ENCODE measurements at places on chromosomes 1 and 21.
A peak's percentile ranks its signal among the peaks of the same experiment; 100 is the strongest.

DNA sequence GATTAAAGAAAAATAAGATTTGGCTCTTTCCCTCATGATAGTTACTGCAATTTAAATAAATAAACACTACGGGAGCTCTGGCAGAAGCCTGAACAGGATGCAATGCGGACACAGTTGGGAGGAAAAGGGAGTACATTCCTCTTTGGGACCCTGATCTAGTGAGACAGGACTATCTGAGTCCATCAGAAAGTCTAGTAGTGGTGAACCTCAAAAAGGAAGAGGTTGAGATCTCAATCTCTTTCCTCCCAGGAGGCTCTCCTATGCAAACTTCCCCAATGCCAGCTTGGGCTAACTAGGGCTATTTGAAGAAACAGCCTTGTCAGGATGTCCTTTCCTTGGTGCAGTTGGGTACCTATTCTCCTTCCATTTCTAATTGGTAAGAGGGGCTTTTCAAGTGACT, 4.9 kb upstream of the ABCD3 start:
- DNase-seq, result no peak

GRCh38 chr1:39213511-39214002, 9.1 kb downstream of the MACF1 start:
- no peak for DNase-seq

DNA sequence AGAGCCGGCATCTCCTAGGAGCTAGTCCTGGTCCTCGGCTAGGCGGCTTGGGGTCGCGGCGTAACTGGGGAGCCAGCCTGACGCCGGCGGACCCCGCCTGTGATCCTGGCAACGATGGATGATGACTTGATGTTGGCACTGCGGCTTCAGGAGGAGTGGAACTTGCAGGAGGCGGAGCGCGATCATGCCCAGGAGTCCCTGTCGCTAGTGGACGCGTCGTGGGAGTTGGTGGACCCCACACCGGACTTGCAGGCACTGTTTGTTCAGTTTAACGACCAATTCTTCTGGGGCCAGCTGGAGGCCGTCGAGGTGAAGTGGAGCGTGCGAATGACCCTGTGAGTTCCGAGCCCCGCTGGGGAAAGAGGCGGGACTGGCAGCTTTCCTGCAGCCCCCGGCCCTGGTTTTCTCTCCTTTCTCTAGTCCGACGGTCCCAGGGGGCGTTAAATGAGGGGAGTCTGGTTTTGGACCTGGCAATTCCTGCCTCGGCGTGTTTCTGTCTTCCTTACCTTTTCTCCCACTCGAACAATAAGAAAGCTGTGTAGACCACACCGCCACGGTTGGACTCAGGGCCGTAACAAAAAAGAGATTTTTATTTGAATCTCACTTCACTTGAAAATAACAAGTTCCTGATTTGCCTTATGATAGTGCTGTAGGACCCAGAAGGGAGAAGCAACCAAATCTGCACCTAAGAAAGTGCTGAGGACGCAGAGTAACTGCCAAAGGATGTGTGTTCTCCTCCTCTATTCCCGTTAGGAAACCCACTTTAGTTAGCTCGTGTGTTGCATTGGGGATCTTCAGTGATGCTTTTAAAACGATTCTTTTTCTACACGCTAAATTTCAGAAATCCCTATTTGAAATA, at the start of gene SPRTN:
Gene SPRTN (plus strand): TSS at position 24 of the 859 bp plus-strand sequence. CDS start 91 bp downstream, at position 115.
- DNase-seq, result no peak

- no peak for DNase-seq
These were observed 138.9 kb upstream of the DMRTA2 start for GRCh38 chr1:50562106-50562505.

- DNase-seq, result no peak
These were observed 956 bp upstream of the SCAF4 start for GRCh38 chr21:31732597-31733550.

GRCh38 chr1:94105957-94106529, 14.9 kb downstream of the ABCA4 start:
- no peak for DNase-seq

DNA sequence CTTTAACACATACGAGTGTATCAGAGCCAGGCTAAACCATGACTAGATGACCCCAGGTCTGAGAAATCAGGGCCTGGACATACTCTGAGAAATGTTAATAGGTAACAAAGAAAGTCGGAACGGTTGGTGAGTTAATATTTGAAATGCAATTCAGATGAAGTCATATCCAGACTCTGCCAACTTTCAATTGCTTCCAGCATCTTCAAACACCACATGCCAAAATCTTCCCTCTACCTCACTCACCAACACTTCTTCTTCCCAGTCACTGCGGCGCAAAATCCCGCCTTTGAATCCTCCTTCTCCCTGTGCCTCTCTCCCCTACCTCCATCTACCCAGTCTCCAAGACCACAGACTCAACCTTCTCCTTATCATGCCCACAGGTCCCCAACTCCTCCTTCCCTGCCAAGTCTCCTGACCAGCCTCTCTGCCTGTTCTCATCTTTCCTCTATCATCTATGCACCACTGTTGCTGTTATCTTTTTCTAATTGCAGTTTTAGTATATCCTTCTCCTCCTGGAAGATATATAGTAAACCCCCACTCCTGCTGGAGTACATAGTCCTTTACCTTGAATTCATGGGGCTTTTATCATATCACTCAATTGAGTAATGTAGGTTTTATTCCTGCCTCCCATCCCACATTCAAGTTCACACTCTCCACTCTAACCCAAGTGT, 41.3 kb downstream of the ZBTB18 start:
- no peak for DNase-seq

DNA sequence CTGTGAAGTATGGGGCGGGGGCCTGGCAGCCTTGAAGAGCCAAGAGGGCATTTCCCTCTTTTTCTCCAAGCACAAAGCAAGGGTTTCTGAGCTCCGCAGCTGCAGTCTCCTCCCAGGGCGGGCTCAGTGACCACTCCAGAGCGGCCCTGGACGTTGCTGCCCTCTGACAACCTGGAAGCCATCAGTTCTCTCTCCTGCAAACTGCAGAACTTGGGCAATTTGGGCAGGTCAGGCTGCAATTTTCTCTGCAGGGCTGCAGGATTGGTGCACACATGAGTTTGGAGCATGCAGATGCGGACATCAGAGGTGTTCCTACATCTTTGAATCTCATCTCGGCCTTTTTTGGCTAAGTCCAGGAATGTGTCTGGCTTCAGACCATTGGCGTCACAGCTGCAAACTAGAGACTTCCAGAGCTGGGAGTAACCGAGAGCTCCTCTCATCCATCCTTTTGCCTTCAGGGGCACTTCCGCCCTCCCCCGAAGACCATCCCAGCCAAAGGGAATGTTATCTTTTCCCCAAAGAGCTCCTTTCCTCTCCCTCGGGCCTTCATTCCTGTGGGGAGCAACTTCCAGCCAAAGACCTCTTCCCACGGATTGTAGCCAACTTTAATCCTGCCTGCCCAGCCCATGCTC, 139.6 kb upstream of the WNT4 start:
- no peak for DNase-seq

GRCh38 chr1:67761730-67762129, 71.5 kb downstream of the GNG12 start:
- no peak for DNase-seq

GRCh38 chr1:226463925-226464586, 56.2 kb upstream of the PARP1 start:
- no peak for DNase-seq

GRCh38 chr1:205528446-205528886, 24.0 kb downstream of the CDK18 start:
- DNase-seq, result no peak

- peak; percentile 66 for DNase-seq
These were observed 10.1 kb upstream of the RHOU start for GRCh38 chr1:228725178-228725577.

DNA sequence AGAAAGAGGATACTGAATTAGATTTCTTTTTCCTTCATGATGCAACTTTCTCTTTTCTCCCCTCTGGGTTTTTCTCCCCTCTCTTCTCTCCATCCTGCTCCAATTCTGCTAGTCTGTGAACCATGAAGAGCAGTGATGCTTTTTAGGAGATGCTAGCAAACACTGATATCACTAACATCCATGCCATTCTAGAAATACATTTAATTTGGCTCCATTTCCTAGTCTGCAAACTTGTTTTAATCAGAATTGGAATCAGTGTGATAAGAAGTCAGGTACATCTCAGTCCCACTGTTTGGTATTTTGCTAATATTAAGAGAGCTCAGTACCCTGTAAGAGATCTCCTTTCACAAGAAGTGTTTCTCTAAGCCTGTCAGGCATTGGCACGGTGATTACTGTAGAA, 437.1 kb downstream of the RWDD3 start:
- DNase-seq, result no peak

DNA sequence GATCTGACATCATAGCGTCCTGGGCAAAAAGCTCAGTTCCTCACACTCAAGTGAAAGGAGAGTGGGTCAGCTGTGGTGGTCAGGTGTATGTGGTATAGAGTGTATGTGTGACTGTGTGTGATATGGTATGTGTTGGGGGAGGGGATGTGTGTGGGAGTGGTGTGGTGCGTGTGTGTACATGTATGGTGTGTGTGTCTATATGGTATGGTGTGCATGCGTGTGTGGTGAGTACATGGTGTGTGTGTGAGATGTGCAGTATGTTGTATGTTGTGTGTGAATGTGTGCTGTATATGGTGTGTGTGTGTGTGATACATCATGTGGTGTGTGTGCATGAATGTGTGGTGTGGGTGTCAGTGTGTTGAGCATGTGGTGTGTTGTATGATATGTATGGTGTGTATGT, 20.9 kb downstream of the FAM3B start:
- DNase-seq, result no peak

DNA sequence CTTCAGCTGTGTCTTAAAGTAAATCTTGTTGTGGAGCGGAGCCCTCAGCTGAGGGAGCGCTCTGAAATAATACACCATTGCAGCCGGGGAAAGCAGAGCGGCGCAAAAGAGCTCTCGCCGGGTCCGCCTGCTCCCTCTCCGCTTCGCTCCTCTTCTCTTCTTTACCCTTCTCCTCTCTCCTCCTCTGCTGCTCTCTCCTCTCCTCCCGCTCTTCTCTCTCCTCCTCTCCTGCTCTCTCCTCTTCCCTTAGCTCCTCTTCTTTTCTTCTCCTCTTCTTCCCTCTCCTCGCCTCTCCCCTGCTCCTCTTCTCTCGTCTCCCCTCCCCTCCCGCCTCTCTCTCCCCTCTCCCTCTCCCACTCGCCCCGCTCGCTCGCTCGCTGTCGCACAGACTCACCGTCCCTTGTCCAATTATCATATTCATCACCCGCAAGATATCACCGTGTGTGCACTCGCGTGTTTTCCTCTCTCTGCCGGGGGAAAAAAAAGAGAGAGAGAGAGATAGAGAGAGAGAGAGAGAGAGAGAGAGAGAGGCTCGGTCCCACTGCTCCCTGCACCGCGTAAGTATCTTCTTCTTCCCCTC, at the start of gene PROX1:
Gene PROX1 (plus strand): TSS at position 47 of the 580 bp plus-strand sequence. CDS start 8,563 bp downstream, outside the sequence.
- DNase-seq, result no peak

- DNase-seq, result no peak
These were observed 956 bp downstream of the CPLANE2 start for GRCh38 chr1:16235944-16236510.

- DNase-seq, result no peak
These were observed 21.5 kb downstream of the OLIG2 start for GRCh38 chr21:33047231-33047630.

GRCh38 chr21:33124889-33125288, 54.9 kb downstream of the OLIG1 start:
- DNase-seq, result no peak

DNA sequence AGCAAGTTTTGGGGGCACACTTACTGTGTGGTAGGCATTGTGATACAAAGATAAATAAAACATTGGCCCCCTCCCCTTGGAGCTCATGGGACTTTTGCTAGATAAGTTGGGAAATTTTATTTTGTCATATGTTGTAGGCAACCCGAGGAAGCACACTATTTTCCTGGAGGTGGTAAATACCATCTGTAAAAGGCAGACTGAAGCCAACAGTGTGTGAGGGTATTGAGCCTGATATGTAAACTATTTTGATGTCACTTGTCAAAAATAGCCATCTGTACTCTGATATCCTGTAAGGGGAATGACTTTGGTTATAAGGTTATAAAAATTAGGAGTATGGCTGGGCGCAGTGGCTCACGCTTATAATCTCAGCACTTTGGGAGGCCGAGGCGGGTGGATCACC, 30.6 kb downstream of the VANGL2 start:
- no peak for DNase-seq

DNA sequence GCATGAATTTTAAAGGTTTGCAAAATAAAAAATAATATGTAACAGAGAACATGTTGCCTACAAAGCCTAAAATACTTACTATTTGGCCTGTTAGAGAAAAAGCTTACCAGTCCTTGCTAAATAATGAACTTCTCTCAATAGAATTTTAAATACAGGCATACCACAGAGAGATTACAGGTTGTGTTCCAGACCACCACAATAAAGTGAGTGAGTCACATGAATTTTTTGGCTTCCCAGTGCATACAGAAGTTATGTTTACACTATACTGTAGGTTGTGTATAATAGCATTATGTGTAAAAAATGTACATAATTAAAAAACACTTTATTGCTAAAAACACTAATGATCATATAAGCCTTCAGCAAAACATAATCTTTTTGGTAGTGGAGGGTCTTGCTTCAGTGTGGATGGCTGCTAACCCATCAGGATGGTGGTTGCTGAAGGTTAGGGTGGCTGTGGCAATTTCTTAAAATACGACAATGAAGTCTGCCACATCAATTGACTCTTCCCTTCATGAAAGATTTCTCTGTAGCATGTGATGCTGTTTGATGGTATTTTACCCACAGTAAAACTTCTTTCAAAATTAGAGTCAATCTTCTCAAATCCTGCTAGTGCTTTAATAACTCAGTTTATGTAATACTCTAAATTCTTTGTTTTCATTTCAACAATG, 48.6 kb downstream of the SCYL3 start:
- no peak for DNase-seq

DNA sequence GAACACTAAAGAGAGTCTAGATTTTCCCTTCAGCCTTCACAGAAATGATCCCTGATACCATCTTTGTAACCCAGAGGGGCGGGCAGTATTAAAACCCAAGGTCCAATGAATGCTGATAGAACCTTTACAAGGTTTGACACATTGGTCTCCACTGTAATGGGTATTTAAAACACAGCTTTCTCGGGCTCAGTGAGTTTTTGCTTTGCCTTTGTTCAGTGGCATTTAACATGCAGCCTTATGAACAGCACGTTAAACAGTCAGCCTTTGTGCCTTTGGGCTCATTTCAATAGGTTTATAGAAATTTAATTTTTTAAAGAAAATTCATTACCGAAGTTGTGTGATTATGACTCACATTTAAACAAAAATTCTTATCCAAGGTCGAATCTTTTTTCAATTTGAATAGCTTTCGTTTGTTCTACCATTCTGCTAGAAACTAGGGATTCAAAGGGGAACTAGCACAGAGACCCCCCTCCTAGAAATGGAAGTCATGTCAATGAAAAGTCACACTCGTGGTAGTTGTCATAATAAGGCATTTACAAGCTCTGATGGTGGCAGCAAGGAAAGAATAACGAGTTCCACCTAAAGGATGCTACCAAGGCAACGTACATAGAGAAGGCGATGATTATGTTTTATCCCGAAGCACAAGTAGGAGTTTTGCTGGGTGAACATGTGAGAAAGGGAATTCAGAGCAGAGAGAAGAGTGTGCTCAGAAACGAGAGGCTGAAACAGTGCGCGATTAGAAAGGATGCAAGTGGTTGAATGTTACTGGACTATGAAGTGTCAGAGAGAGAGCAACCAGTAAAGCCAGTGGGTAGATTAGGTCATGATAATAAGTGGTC, 66.2 kb downstream of the SGIP1 start:
- DNase-seq, result no peak
